ENCODE measurements at places on chromosomes 13 and 19.
A peak's percentile ranks its signal among the peaks of the same experiment; 100 is the strongest.

DNA sequence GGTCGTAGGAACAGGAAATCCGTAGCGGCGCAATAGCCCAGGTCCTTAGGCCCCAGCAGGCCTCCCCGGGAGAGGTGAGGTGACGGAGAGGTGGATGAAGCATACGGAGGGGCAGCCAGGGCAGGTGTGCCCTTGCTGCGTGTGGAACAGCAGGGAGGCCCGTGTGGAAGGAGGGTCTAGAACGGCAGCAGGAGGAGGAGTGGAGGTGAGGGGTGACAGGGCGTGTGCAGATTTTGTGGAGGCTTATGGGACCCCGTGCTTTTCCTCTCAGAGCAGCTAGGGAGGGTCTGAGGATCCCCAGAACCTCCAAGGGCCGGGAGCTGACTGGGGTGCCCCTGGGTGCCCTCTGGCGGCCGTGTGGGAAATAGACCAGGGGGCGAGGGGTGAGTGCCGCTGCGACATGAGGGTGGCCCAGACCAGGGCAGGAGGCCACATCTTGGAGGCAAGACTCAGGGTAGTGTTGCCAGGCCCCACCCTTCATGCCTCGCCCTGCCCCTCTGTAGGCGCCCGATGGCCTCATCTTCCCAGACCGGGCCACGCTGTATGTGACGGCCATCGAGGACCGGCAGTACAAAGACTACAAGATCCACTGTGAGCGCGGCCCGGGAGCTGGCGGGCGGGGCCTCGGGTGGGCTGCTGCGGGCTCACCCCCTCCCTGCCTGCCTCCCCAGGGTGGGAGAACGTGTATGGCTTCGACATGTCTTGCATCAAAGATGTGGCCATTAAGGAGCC is 5.0 kb upstream of the ADM5 start:
- DNase-seq: no peak

- DNase-seq: no peak
Measured at GRCh38 chr13:100154842-100155416, 66.0 kb downstream of the PCCA start.

DNA sequence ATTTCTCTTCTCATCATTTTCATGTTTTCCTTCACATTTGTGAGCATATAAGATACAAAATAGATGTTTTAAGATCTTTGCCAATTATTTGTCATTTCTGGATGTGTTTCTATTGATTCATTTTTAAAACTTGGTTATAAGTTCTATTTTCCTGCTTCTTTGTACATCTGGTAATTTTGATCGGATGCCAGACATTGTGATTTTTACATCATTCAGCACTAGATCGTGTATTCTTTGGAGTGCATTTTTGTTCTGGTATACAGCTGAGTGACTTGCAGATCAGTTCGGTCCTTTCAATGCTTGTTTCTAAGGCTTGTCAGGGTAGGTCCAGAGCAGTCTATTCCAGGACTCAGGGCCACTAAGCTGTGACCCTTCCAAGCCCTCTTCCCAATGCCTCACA is 198.2 kb downstream of the KLF12 start:
- no peak for DNase-seq

GRCh38 chr13:60970736-60971135 is 444.9 kb downstream of the PCDH20 start:
- DNase-seq: no peak

DNA sequence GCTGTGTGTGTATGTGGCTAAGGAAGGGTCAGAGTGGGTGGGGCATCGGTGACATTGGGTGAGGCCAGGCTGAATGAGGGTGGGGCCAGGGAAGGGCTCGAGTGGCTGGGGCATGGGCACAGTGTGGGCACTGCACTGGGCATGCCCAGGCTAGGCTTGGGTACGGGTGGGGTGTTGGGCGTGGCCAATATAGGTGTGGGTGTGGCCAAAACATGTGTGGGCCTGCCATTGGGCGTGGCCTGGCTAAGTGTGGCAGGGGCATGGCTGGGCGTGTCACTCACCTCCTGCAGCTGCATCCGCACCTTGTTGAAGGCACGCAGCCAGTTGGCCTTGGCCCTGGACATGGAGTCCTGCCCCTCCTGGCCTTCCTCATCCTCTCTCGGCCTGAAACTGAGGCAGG is 33.2 kb downstream of the UNC13A start:
- peak; percentile 27 for DNase-seq

- no peak for DNase-seq
Measured at GRCh38 chr19:41566001-41566400, 10.0 kb upstream of the CEACAM21 start.

GRCh38 chr19:16608290-16608739 is 19.7 kb downstream of the MED26 start:
- DNase-seq: no peak

DNA sequence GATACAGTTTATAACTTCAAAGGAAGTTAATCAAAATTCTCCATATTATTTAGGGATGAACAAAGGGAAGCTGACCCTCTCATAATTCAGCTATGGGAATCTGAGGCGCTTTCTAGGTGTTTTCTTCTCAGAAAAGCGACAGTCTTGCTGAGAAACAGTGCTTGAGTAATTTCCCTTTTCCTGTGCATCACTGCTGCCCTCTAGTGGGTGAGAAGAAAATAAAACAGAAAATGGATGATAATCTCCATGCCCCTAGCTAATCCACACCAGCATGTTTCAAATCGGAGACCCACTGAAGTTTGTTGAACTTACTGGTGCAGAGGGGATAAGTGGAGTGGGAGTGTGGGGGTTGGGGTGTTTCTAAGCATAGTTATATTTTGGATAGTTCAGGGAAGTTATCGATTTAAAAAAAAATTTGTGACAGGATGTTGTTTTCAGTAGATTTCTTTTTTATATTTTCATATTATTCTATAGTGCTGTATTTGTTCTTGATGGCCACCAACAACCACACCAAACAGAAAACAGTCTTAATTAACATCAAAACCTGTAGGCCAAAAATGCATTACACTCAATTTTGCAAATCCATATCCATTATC is 21.4 kb downstream of the LCP1 start:
- DNase-seq: peak; percentile 85

GRCh38 chr13:42361701-42362100 is 89.7 kb downstream of the AKAP11 start:
- peak; percentile 32 for DNase-seq

DNA sequence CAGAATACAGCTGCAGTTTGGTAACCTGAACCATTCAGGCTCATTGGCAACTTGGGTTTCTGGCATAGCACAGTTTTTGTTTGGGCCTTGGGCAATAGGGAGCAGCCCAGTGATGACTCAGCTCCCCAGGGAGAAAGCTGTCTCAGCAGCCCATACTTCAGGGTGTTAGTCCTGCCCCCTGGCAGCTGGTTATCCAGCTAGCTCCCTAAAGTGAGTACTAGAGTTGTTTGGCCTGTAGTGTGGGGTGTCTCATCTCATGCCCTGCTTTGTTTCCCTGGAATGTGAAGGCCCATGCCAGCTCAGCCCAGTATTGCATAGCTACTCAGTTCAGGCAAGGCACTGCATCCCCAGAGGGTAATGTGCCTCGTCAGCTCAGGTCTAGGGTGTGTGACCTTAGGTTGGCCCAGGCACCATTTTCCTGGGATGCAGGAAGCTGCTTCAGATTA is 18.2 kb upstream of the ZNF543 start:
- no peak for DNase-seq

- DNase-seq: peak; percentile 41
Measured at GRCh38 chr19:30214651-30215051, 157.5 kb upstream of the ZNF536 start.

- no peak for DNase-seq
Measured at GRCh38 chr19:31461814-31462539, 112.7 kb upstream of the TSHZ3 start.

GRCh38 chr13:71773531-71773930 is 93.5 kb downstream of the DACH1 start:
- no peak for DNase-seq

GRCh38 chr13:78978381-78978998 is 319.5 kb upstream of the OBI1 start:
- DNase-seq: peak; percentile 53

GRCh38 chr19:3570606-3571011 is 2.1 kb upstream of the HMG20B start:
- DNase-seq: no peak

GRCh38 chr19:1252821-1253513 is 4.6 kb downstream of the MIDN start:
- peak; percentile 77 for DNase-seq

- no peak for DNase-seq
Measured at GRCh38 chr13:44230071-44230470, 143.6 kb upstream of the SERP2 start.

DNA sequence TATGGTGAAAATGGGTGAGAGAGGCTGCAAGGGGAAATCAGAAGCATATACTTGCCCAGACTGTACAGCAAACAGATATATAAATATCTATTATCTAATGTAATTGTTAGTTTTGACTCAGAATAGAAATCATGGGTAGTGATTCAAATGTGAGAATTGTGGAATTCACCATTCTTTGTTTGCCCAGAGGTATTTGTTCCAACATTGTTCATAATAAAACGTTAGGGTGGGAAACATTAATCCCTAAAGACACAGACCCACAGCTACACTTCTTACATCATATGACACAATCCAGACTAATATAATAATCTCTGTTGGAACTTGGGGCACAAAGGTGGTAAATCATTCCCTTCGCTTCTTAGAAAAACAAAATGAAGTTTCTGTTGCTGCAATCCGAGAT is 646.5 kb upstream of the SLITRK6 start:
- DNase-seq: no peak

DNA sequence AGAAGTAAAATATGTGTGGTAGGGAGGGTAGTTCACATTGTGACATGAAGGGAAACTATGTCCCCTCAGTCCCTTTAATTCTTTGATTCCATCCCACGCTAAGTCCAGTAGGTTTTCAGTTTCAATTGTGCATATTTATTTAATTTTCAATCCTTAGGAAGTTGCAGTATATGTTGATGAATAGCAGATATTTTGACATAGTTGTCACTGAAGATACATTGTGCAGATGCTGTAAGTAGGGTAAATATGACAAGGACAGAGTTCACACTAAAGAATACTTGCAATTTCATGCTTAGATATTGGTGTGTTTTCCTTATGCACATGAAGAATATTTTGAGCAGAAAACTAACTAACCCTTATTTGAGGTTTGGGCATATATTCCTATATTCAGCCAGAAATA is 595.4 kb upstream of the MIR17HG start:
- DNase-seq: no peak

DNA sequence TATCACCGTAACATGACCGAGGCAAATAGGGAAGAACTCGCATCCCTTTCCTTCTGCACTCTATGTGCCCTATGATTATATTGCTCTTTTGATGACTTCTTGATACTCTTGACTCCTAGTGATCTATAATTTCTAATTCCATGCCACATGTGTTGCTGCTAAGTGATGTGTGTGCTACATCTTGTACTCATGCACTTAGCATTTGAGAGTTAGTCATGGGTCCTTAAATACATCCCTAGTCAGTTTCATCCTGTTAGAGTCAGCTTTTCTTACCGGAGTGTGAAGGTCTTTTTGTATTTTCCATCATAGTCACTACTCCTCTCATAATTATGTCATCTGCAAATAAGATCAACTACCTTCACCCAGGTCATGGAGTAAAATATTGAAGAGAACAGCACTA is 30.2 kb downstream of the RXFP2 start:
- no peak for DNase-seq

DNA sequence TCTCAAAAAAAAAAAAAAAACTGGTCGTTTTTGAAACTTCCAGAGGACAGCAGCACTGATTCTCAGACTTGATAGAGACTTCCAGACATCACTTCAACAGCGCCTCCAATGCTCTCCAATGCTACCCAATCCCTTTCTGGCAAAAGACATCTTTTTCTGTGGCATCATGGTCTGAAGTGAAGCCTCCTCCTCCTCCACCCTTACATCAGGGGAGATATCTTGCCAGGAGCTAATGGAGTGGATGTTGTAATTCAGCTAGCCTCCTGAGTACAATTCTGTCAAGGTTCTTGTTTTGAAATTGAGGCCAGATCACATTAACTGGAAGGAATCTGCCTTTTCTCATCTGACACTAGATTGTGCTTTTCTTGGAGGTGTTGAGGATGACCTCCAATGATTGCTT is 24.2 kb downstream of the FXYD5 start:
- no peak for DNase-seq

DNA sequence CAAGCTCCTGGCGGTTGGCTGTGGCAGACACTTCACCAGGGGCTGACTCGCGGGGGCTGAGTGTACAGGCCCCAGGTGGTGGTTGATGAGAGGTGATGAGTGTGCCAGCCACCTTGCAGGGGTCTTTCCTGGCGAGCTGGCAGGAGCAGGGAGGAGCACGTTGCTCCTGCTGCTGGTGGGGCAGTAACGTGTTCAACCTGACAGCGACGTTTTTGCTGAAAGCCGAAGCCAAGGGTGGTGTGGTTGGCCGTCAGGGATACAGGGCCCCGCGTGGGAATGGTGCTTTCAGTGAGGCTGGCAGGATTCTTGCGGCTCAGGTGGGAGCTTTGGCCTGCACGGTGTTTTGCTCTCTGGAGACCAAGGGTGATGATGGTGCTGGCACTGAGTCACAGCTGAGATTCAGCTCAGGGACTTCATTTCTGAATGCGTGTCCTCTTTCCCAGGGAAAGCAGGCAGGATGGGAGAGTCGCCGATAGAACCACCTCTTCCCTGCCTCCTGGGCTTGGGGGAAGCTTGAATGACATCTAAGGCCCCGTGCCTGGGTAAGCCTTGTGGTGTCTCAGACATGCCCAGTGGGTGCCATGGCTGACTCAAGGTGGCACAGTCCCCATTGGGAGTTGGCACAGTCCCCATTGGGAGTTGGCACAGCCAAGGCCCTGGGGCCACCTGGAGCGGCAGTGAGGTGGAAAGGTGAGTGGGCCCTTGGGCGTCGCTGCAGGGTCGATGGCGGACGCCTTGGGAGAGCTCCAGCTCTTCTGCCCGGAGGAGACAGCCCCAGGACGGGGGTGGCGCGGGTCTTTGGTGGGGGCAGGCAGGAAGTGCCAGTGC is 8.8 kb downstream of the DAZAP1 start:
- DNase-seq: no peak

DNA sequence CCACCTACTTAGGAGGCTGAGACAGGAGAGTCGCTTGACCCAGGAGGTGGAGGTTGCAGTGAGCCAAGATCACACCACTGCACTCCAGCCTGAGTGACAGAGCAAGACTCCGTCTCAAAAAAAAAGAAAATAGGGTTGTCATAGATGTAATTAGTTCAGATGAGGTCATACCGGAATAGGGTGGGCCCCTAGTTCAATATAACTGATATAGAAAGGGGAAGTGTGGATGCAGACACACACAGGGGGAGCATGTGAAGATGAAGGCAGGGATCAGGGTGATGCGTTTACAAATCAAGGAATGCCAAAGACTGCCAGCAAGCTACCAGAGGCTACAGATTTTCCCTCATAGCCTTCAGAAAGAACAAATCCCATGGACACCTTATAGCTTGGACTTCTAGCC is 24.3 kb upstream of the EEF1AKMT1 start:
- DNase-seq: peak; percentile 85

DNA sequence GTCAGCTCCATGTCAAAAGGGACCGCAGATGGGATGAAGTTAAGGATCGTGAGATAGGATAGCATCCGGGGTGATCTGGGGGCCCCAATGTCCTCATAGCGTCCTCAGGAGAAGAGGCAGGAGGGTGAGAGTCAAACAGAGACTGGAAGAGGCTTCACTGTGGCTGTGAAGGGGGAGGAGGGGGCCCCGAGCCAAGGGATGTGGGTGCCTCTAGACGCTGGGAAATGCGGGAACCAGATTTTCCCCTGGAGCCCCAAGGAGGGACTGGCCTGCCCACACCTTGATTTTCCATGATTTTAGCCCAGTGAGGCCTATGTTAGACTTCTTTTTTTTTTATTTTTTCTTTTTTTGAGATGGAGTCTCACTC is 61.2 kb downstream of the GNG7 start:
- DNase-seq: no peak

Measured in KBM-7 (cell line).